Inflammatory macrophage treated with lipopolysaccharide for 4 hours (primary cell): ENCODE measurements at places on chromosomes 7 and 10.
A peak's percentile ranks its signal among the peaks of the same experiment; 100 is the strongest.

DNA sequence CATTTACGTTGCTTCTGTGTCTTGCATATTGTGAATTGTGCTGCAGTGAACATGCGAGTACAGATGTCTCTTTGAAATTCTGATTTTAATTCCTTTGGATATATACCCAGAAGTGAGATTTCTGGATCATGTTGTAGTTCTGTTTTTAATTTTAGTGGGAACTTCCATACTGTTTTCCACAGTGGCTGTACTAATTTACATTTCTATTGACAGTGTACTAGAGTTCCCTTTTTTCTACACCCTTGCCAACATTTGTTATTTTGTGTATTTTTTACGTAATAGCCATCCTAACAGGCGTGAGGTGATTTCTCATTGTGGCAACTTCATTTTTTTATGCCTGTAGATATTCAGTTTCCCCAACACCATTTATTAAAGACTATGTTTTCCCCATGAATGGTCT lies 144.7 kb upstream of the INHBA start:
- peak; percentile 89 for DNase-seq

DNA sequence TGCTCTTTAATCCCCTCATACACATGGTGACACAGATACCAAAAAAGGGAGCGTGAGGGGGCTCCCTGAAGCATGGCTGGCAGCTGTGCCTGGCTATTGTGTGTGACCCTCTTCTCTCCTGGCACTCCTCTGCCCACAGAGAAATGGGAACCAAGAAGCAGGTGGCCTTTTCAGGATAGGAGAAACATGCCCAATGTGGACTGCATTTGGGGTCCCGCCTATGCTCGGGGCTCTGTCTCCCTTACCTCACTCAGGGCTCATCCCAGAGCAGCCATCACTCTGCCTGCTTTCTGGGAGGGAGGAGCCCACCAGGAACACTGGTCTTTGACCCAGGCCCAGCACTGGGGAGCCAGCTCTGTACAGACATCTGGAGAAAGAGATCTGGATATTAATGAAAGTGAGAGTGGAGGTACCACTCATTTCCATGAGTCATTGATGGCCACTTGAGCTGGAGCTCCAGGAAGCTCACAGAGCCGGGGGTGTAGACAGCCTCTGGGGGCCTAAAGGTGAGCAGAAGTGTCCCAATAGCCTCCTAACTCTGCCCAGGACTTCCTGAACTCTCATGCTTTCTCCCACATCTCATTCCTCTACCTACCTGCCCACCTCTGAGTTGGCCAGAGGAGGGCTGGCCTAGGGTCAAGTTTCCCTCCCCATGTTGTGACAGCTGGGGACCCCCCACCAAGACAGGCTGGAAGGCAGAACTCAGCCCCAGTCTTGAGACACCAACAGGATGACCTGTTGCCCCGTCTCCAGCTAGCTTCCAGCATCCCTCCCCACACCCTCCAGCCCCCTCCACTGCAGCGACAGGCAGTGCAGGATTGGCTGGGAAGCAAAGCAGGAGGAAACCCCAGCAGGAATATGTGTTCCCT lies 42.6 kb downstream of the DRGX start:
- no peak for DNase-seq

- no peak for DNase-seq
These were observed 345.5 kb upstream of the POM121L12 start for GRCh38 chr7:52689912-52690311.

DNA sequence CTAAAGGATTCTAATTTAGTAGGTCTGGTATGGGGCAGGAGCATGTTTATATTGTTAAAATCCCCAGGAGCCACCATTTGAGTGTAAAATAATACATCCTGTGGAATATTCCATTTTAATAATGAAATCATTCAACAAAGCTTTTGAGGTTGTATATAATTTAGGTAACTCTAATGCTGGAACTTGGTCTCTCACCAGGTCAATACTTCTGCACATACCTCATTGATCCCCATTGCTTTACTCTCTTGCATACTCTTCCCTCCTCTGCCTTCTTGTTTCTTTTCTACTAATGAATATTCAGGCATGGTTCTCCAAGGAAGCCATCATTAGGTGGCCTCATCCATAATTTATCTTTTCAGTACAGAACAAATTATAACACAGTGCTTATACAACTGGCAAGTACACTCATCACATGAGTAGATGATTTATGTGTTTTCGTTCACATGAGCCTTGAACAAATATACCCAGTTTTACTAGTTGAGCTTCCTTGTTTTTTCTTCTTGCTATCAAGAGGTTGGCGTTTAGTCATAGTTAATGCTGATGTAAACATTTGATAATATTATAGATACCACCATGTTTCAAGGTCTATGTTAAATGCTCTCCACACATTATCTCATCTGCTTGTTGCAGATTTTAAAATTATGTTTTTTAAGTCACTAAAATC lies 7.2 kb downstream of the PALS2 start:
- no peak for DNase-seq

DNA sequence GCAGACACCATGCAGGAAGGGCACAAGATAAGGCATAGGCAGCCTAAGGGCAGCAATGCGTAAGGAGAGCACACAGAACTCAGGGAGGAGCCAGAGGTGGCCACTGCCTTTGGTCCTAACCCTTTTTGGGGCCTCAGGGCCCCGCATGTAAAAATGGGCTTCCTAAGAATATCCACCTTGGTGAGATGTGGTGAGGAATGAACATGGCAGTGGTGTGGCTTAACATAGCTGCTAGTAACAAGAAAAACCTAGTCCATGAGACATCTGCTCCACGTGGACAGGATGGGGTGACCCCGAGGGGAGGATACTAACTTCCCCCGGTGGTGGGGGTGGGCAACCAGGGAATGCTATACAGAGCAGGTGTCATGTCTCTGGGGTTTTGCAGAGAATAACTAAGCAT lies 18.0 kb downstream of the MAT1A start:
- DNase-seq: no peak

GRCh38 chr10:35927990-35928488 lies 285.9 kb upstream of the FZD8 start:
- DNase-seq: no peak

DNA sequence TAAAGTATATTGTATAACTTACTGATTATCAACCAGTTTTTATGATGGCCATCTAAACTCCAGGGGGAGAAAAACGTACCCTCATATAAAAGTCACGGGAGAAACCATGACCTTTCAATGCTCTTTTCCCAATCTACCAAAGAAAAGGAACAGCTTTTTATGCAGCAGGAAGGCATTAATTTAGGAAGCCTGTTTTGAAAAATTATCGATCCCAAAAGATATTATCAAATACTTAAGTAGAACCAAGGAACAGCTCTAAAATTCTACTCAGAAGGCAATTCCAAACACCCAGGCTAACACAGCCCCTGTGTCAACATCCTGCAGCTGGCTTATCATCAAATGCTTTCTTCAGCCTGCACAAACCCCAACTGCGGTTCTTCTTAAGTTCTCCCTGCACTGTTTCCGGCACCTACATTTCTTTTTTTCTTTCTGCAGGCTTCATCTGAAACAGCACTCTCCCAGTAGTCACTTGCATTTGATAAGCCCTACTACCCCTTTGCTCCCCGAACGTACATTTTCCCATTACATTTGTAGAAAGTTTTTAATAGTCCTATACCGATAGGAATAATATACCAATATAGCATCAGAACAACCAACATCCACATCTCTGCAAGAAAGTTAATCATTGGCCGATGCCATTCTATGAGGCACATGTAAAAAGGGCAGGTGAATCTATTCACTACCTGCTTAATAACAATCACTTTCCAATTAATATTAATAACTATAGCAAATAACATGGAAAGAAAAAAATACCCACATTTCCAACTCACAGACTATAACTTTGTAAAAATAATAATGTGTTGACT lies 47.9 kb downstream of the PIP4K2A start:
- DNase-seq: no peak

DNA sequence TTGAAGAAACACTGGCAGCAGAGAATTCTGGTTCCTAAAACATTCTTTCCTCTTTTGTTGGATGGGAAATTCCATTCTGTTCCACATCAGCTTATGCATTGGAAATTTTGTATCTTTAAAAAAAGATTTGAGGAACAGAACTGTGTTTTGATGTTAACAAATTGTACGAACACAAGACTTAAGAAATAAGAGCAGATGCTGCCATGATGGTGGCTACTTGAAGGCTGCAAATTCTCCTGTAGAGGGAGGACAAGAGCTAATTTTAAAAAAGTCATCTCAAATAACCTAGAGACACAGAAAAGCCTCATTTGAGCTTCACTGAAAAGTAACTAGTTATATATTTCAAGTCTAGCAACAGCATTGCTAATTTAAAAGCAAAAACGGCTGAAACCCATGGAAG lies 29.8 kb downstream of the NDUFB2 start:
- peak; percentile 24 for DNase-seq

DNA sequence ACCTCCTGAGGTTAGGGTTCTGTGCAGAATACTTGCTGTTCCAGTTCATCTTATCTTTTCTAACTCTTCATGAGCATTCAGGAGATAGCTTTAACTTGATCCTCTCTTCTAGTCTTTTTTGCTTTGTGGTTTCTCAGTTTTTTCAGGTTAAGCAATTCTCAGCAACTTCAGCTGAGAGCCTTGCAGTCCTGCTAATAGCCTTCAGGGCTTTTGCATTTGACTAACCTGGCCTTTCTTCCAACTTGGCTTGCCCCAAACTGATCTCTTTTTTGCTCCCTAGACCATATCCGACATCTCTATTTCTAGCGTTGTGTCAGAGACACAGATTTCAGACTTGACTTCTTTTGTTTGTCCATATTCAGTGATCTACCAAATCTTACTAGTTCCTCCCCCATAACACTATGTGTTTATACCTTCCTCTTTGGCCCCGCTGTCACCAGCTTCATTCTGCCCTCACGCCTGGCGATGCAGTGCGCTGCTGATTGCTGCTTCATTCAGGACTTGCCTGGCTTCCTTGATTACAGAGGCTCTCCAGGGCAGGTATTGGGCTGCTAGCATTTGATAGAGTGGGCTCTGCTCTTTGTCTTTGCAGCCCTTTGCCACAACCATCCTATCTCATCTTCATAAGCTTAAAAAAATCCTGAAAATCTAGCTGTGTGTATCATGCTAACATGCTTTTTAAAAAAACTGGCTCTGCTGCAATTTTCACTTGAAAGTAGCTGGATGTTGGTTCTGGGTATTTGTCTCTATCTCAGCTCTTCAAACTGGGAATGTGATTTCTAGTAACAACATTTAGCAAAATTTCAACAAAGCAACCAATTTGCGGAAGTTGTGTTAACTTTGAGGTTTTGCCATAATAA lies 9.6 kb downstream of the CUL1 start:
- DNase-seq: peak; percentile 20

GRCh38 chr7:11469028-11469745 lies 362.8 kb downstream of the THSD7A start:
- no peak for DNase-seq

DNA sequence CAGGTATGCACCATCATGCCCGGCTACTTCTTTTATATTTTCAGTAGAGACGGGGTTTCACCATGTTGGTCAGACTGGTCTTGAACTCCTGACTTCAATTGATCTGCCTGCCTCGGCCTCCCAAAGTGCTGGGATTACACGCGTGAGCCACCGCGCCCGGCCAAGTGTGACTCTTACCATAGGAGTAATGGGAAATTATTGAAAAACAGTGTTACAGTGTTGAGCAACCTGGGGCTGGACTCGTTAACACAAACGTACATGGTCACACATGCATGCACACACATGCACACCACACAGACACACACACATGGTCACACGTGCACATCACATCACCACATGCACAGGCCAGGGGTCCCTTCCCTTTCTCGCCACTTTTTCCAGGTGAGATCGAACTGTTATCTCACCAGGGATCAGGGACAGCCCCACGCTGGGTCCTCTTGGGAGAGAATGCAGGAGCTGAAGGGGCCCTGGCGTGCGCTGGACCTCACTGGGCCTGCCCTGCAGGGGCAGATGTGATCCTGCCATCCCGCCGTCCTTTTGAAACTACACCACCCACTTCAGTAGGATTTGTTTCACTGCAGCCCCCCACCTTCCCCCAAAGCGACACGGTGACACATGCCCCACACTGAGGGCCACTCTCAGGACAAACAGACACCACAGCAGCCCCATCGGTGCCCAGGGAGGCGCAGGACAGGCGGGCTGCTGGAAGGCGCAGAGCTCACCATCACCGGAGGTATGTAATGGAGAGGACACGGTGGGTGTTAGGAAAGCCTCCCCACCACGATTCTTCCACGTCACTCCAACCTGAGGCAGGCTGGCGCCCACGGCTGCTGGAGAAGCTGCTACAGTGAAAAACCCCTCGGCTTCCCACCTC lies 10.2 kb downstream of the RADIL start:
- DNase-seq: no peak
